ENCODE measurements at places on chromosomes 2 and 18. TPM values are rescaled to one million over a fixed set of nuclear protein-coding genes. Genes with fewer than 3 reads are reported as not detected.

- no peak for DNase-seq
Measured at GRCh38 chr2:201909961-201910361, 103.6 kb downstream of the CDK15 start.

CXCR2 gene
- total RNA-seq = not detected

DNA sequence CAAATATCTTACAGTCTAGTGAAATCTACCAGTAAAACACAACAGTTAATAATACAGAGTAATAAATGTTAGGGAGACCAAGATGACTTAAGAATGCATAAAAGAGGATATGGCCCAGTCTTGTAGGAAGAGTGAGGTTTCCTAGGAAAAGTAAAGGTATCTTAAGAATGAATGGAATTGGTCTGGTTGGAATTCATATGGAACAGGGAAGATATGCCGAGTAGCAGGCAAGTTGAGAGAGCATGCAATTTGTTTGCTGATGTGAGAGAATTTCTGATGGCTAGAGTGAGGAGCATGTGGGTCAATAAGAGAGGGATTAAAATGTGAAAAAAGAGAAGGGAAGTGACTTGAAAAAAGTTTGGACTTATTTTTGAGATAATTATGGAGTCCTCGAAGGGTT lies 512.9 kb upstream of the ZEB2 start:
- no peak for DNase-seq

GRCh38 chr2:44802777-44803424 lies 138.6 kb upstream of the SIX3 start:
- no peak for DNase-seq

ARHGAP15 gene
- not detected for total RNA-seq

DNA sequence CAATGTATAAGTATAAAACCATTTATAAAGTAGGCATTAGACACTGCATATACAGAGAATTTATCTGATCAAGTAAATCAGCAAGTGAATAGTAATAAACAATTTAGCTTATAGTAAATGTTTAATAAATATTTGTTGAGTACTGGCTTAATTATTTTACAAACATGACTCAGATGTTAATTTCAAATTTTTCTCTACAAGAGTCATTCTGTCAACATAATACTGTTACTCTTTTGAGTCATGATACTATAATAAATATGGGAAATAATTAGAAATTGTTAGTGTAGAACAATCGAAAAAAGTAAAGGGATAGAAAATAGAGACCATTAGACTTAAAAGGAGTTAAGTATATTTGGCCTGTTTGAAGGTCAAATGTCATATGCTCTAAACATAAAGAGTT lies 133.6 kb upstream of the MC4R start:
- no peak for DNase-seq

DNA sequence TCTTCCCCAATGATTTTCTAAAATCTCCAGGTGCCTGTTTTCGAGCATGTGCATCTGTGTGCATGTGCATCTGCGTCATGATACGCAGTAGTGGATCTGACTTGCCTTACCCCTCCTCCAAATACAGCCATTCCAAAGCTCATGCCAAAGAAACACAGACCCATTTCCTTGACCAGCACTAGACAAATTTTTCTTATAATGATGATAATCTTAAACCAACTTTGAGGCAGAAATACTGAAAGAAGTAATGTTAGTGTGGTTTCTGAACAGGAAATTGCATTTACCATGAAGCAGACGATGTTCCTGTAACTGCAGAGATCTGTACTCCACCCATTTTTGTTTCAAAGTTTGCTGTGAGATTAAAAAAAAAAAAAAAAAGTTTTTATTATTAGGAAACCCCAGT lies 25.6 kb downstream of the CYTIP start:
- DNase-seq = no peak

DNA sequence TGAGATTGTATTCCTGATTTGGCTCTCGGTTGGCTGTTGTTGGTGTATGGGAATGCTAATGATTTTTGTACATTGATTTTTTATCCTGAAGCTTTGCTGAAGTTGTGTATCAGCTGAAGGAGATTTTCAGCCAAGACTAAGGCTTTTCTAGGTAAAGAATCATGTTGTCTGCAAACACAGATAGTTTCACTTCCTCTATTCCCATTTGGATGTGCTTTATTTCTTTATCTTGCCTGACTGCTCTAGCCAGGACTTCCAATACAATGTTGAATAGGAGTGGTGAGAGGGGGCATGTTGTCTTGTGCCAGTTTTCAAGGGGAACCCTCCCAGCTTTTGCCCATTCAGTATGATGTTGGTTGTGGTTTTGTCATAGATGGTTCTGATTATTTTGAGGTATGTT lies 90.4 kb downstream of the CYP26B1 start:
- no peak for DNase-seq

DNA sequence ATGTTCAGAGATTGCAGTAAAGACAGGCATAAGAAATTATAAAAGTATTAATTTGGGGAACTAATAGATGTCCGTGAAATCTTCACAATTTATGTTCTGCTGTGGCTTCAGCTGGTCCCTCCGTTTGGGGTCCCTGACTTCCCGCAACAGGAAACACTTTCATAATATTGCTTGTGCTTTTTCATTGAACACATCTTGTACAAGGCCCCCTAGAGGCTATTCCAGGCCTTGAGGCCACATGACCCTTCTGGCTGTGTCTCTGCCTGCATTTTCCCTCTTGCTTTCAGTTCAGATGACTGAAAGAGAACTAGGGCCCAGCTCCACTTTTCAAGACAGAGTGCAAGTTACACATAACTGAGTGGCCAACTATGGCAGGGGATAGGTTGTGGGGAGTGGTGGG lies 164.1 kb downstream of the TMEM247 start:
- DNase-seq = no peak

GORASP2 gene
- 59.3 TPM for total RNA-seq

DNA sequence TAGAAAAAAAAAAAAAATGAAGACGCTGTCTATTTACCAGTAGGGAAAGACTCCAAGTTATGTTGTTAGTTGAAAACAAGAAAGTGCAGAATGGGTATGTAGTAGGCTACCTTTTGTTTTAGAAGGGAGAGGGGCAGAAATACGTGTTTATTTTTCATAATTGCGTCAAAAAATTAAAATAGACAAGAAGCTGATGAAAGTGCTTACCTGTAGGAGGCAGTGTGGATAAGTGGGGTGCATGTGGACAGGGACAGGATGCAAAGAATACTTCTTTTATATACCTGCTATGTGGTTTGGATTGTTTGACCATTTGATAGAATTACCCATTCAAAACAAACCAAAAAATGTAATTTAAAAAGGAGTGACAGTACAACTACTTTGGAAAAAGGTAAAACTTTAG lies 3.0 kb upstream of the GCG start:
- no peak for DNase-seq

- no peak for DNase-seq
Measured at GRCh38 chr2:60629801-60630385, 76.4 kb upstream of the BCL11A start.

SLC16A14 gene
- 5.5 TPM for total RNA-seq

Data from Caki2 (cell line).